ENCODE measurements at places on chromosomes 6 and 20.
A peak's percentile ranks its signal among the peaks of the same experiment; 100 is the strongest.

DNA sequence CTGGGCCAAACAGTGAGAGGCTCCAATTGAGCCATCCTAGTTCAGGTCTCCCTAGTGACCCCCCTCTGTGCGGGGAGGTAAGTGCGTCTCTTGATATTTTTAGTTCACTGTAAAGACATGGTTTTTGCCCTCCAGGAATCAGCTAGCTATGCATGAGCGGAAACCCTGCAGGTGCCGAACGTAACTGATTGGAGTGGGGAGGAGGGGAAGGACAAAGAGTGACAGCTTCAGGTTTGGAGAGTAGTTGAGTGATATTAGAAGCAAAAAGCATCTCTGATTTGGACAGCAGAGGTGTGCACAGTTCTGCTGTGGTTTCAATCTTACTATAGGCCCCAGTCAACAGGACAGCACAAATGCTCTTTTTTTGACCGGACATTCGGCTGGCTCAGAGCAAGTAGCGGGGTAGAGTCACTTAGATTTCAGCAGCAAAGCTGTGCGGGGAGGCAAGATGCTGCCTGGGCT lies 31.8 kb downstream of the TBC1D7 start:
- DNase-seq: no peak

DNA sequence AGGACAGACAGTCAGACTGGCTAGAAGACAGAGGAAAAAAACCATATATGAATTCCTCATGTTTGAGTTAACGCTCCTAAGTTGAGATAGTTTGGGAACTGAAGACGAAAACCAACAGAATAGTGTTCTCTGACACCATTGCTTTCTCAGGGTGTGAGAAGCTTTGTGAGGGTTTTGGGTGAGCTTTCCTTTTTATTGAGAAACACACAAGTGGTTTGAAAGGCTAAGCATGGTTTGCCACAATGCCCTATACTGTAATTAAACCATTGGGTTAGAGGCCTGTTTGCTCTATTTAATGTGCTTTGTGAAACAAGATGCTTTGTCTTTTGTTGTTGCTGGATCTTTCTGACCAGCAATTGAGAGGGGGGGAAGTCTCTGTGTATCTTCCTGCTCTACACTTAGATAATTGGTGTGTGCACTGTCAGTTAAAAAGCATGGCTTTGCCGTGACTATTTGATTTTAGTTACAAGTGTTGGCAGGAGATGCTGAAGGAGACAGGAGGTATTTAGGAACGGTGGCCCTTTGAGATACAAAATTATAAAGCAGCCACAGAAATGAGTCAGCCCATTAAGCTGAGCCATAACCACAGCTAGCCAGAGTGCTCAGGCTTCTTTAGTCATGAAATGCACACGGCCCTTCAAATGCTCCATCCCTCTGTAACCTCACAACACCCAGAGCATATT lies 273.0 kb upstream of the PREP start:
- DNase-seq: no peak

- no peak for DNase-seq
These were observed 102.4 kb upstream of the CD93 start for GRCh38 chr20:23188377-23189169.

- DNase-seq: no peak
These were observed 179.5 kb upstream of the SYNDIG1 start for GRCh38 chr20:24289737-24290481.

GRCh38 chr6:33185190-33185589 lies 7.1 kb downstream of the COL11A2 start:
- no peak for DNase-seq

- peak; percentile 67 for DNase-seq
These were observed 38.2 kb downstream of the C6orf132 start for GRCh38 chr6:42104095-42104803.

GRCh38 chr6:122028933-122029522 lies 370.4 kb upstream of the HSF2 start:
- DNase-seq: no peak

- no peak for DNase-seq
These were observed 13.1 kb upstream of the ZSCAN9 start for GRCh38 chr6:28211840-28212509.

DNA sequence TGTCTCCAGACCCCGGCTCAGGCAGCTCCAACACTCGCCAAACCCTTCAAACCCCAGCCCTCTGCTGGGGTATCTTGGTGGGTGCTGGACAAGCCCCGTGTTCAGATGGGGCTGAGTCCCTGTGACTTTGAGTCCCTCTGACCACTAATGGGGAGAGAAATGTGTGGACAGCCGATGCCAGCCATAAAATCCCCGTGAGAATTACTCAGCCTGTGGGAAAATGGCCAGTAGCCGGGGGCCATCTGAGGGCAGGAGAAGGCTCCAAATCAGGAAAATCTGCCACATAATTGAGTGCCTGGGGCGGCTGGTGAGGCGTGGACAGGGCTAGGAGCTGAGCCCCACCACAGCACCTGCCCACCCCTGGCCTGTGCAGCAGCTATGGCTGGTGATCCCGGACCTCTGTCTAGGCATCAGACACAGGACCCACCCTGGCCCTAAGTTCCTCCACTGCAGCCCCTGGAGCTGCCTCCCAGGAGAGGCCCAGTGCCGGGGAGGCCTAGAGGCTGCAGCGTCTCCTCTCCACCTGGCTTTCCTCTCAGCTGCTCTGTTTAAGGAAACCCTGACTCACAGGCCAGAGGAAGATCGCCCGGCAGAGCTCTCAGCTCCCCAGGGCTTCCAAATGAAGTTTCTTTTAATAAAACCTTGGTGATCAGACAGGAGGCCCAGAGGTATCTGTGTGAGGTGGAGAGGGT lies 53.7 kb upstream of the SLCO4A1 start:
- DNase-seq: no peak

DNA sequence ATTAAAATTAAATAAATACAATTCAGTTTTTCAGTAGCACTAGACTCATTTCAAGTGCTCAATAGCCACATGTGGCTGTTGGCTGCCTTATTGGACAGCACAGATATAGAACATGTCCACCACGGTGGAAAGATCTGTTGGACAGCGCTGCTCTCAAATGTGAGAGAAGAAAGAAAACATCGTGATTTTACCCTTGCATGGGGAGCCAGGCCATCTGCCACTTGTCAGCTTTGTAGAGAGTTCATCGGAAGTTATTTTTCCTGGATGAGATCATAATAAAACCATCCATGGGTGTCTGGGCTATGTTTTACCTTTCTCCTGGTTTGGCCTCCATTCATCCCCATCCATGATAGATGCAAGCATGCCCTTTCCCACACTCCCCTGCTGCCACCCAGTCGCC lies 5.8 kb upstream of the KIF3B start:
- no peak for DNase-seq

DNA sequence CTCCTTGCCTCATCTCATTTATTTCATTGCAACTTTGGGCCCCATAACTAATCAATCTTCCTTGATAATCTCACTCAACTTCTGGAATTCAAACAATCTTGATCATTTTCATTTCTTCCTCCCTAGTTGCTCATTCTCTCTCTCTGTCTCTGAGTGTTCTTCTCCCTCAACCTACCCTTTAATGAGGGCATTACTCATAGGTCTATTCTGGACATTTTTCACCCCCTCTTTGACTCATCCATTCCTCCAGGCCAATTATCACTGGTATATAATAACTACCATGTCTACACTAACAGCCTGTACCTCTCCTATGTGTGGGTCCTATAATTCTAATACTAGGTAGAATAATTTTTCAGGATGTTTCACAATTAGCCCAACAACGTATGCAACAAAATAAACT lies 78.8 kb downstream of the COL21A1 start:
- DNase-seq: no peak

DNA sequence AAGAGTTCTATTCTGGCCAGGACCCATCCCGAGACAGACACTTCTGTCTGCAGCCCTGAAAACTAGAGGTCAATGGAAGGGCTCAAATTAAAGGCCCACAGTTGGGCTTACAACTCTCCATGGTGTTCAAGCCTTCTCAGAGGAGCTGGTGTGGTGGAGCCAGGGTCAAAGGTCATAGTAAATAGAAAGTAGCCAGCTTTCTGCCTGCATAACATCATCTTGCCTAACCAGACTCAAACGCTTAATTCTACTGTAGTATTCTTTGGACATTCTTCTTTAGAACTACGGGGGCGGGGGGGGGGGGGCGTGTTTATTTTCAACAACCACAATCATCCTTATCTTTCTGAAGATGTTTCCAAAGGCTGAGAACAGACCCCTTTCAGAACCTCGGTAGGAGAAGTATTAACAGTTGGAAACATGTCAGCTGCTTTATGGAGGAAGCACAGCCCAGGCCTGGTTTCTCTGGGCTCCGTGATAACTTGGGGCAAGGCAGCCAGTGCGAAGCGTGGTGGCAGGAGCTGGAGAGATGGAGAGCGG lies 1.5 kb upstream of the RREB1 start:
- no peak for DNase-seq

GRCh38 chr6:158077676-158078075 lies 90.4 kb downstream of the SERAC1 start:
- no peak for DNase-seq

GRCh38 chr6:119760046-119760445 lies 410.5 kb upstream of the MAN1A1 start:
- DNase-seq: no peak

GRCh38 chr6:162750776-162751175 lies 23.0 kb downstream of the PACRG start:
- DNase-seq: no peak

DNA sequence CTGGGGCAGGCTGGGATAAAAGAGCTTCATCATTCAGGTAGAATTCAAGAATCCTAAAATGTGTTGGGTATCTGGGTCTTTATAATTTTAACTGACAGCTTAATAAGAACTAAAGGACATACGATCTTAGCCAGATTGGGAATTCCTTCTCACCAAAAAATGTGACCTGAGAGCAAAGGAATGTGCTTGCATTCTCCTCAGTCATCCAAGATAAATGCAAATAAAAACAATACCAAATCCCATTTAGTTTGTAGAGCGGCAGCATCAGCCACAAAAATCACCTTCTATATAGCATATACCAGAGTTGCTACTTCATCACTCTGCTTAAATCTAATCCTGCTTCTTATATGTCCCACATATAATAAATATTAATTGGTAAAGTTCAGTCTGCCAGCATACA lies 16.9 kb downstream of the USP49 start:
- no peak for DNase-seq

GRCh38 chr6:114556846-114557488 lies 214.1 kb upstream of the HS3ST5 start:
- DNase-seq: no peak

- no peak for DNase-seq
These were observed 23.1 kb downstream of the LBP start for GRCh38 chr20:38369389-38369788.

DNA sequence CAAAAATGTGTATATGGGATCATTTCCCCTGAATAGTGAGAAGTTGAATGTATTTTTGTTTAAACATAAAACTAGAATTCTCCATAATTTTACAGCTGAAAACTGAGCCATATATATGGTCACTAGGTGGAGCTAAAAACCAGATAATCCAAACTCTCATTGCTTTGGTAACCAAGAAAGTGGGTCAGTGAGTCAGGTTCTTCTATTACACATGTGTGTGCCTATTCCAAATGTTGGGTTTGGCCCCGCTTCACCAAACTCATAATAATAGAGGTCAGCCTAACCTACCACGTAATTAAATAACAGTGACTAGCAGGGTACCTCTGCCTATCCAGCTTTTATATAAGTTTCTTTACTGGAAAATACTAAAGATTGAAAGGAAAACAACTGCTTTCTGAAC lies 19.3 kb upstream of the RNGTT start:
- DNase-seq: peak; percentile 19

DNA sequence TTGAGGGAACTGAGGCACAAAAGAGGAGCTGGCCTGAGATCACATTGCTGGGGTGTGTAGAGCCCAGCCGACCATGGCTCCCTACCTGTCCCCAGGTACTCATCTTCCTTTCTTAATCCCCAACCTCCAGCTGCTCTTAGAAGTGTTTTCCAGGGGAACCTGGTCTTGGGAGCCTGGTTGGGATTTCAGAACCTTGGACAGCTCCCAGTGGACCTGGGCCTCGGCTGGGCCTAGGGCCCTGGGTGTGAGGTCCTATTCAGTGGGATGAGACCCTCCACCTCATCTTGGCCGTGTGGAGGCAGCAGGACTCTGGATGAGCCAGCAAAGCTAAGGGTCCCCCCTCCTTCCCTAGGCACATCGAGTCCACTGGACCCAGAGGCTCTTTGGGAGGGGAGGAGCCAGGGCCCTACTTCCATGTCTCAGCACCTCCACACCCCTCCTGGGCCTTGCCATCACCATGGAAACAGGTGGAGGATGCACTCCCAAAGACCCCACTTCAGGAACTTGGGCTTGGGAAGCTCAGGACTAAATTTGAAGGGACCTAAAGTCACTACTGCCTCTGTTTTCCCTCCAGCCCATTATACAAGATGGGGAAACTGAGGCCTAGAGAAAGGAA lies 38.5 kb downstream of the DLGAP4 start:
- DNase-seq: no peak

DNA sequence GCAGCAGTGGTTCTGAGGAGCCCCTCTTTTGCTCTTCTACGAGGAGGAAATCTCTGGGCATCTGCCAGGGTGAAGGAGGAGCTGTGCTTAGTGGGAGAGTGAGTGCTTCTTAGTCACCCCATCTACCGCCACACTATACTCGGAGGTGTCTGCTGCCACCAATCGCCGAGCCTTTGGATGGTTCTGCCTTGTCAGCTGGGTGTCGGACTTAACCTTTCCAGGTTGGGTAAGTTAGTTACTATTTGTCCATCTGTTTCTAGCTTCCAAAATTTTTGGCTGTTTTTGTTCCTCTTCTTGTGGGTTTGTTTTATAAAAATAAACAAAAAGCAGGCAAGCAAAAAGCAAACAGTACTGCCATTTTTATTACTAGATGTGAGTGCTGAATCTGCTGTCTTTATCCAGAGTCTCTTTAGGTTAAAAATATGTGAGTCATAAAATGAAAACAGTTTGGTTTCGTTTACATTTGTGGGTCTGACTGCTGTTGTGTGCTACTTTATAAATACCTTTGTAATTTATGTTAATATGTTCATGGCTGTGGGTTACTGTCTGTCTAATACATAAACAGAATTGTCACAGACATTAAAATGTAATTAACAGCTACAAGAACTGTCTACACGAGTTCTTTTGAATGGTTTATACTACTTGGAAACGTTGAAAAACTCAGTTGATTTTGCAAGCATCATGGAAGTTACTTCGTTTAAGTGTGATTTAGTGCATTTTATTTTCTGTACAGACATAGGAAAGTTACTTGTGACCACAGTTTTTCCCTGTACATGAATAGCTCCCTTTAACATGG lies 89.2 kb downstream of the ARID1B start:
- no peak for DNase-seq

- DNase-seq: no peak
These were observed 11.8 kb upstream of the CCN5 start for GRCh38 chr20:44703183-44703925.

DNA sequence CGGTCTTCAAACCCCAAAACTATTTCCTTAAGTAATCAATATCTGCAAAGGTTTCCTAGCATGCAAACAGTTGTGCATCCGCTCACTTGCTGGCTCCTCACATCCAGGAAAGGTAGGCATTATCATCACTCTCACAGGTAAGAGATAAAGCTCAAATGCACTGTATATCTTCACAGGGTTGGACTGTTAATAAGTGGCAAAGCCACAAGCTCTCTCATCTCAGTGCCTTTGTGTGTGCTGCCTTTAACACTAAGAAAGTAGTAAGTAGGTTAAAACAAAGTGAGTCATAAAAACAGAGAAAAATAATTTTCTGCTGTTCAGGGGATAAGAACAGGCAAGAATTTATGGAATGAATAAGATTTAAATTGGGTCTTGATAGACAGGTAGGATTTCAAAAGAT lies 21.3 kb downstream of the MAN1A1 start:
- no peak for DNase-seq

GRCh38 chr6:119768201-119768600 lies 418.6 kb upstream of the MAN1A1 start:
- DNase-seq: no peak

All from CD4-positive, alpha-beta T cell treated with Interleukin-15 for 1 hour (primary cell).